ENCODE measurements at places on chromosomes 4 and X.

GRCh38 chr4:89502581-89502980 is 195.0 kb upstream of the GPRIN3 start:
- no peak overlapping the region for H3K4me3 ChIP-seq
- no peak overlapping the region for H3K27ac ChIP-seq
- no peaks in the 10 kb centered on the region for H3K27me3 ChIP-seq
- no peak for DNase-seq

DNA sequence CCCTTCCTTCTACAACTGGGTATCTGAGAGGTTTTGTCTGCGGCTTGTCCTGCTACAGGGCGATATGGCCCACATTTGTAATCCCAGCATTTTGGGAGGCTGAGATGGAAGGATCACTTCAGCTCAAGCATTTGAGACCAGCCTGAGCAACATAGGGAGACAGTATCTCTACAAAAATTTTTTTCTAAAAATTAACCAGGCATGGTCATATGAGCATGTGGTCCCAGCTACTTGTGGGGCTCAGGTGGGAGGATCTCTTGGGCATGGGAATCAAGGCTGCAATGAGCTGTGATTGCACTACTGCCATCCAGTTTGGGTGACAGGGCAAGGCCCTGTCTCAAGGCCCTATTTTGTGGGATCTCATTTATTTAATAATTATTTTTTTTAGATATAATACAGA is 420.6 kb upstream of the PABPC4L start:
- H3K27me3 ChIP-seq, result no peaks in the 10 kb centered on the region
- no peak overlapping the region for H3K27ac ChIP-seq

- H3K4me1 ChIP-seq, result no peaks in the 10 kb centered on the region
- H3K27ac ChIP-seq, result no peak overlapping the region
- H3K27me3 ChIP-seq, result no peaks in the 10 kb centered on the region
- H3K36me3 ChIP-seq, result no peaks in the 10 kb centered on the region
These were observed 87.0 kb downstream of the EFNB1 start for GRCh38 chrX:68915778-68916177.

- H3K4me3 ChIP-seq, result no peak overlapping the region
- H3K4me1 ChIP-seq, result no peaks in the 10 kb centered on the region
- no peaks in the 10 kb centered on the region for H3K36me3 ChIP-seq
- no peak for DNase-seq
These were observed 15.7 kb upstream of the DUSP21 start for GRCh38 chrX:44828008-44828605.

- H3K27ac ChIP-seq, result no peak overlapping the region
- H3K36me3 ChIP-seq, result no peaks in the 10 kb centered on the region
- H3K4me3 ChIP-seq, result no peak overlapping the region
- peaks cover 5% of the 10 kb centered on the region for H3K4me1 ChIP-seq
- no peak for DNase-seq
- no peaks in the 10 kb centered on the region for H3K27me3 ChIP-seq
These were observed 29.2 kb upstream of the IL9R start for GRCh38 chrX:155968326-155968661.

DNA sequence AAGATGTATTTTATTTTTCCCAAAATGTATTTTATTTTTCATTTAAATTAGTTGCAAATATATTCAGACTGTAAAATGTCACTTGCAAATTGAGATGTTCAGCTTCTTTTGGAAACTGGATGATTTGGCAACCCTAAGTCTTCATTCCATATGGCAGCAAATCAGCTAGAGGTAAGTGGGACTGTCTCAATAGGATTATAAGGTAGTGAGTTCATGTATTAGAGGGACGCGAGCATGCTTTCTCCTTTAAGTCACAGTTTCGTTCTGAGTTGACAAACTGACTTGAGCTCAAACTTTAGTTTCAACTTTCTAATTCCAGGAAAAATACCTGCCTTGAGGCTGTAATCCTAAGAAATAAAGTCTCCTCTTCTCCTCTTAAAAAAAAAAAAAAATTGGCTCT is 44.2 kb upstream of the TMEM131L start:
- H3K27me3 ChIP-seq, result no peaks in the 10 kb centered on the region
- H3K36me3 ChIP-seq, result no peaks in the 10 kb centered on the region
- no peak overlapping the region for H3K4me3 ChIP-seq
- no peak overlapping the region for H3K27ac ChIP-seq
- H3K4me1 ChIP-seq, result no peaks in the 10 kb centered on the region

DNA sequence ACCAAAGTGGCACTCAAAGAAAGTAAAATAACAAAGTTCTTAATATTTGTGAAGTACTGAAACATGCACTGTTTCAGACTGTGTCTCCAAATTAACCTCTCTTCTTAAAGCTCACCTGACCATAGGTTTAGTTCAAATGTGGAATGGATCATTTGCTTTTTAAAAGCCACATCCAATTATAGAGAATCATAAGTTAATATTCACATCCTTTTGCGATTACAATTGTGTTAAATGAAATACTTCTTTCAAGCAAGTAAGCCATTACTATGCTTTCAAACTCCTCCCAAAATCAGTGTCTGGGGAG is 95.3 kb upstream of the PTPN13 start:
- DNase-seq, result no peak
- H3K4me3 ChIP-seq, result no peak overlapping the region
- H3K27me3 ChIP-seq, result no peaks in the 10 kb centered on the region
- no peaks in the 10 kb centered on the region for H3K36me3 ChIP-seq
- no peak overlapping the region for H3K27ac ChIP-seq
- peaks cover 5% of the 10 kb centered on the region for H3K4me1 ChIP-seq

GRCh38 chr4:3527101-3527913 is 4.9 kb downstream of the LRPAP1 start:
- no peaks in the 10 kb centered on the region for H3K27me3 ChIP-seq
- no peak overlapping the region for H3K4me3 ChIP-seq
- peaks cover 10% of the 10 kb centered on the region for H3K4me1 ChIP-seq
- no peak overlapping the region for H3K27ac ChIP-seq
- peaks cover 6% of the 10 kb centered on the region for H3K36me3 ChIP-seq

GRCh38 chr4:83875437-83875836 is 339.5 kb downstream of the GPAT3 start:
- no peaks in the 10 kb centered on the region for H3K36me3 ChIP-seq
- no peak for DNase-seq
- no peak overlapping the region for H3K27ac ChIP-seq

GRCh38 chr4:185597532-185598188 is 62.4 kb upstream of the PDLIM3 start:
- no peaks in the 10 kb centered on the region for H3K27me3 ChIP-seq
- no peak overlapping the region for H3K27ac ChIP-seq
- H3K4me3 ChIP-seq, result no peak overlapping the region
- H3K4me1 ChIP-seq, result no peaks in the 10 kb centered on the region

GRCh38 chrX:1727531-1728027 is 112.7 kb downstream of the ASMT start:
- DNase-seq, result peak; percentile 51
- H3K27ac ChIP-seq, result no peak overlapping the region
- no peak overlapping the region for H3K4me3 ChIP-seq
- H3K36me3 ChIP-seq, result no peaks in the 10 kb centered on the region

DNA sequence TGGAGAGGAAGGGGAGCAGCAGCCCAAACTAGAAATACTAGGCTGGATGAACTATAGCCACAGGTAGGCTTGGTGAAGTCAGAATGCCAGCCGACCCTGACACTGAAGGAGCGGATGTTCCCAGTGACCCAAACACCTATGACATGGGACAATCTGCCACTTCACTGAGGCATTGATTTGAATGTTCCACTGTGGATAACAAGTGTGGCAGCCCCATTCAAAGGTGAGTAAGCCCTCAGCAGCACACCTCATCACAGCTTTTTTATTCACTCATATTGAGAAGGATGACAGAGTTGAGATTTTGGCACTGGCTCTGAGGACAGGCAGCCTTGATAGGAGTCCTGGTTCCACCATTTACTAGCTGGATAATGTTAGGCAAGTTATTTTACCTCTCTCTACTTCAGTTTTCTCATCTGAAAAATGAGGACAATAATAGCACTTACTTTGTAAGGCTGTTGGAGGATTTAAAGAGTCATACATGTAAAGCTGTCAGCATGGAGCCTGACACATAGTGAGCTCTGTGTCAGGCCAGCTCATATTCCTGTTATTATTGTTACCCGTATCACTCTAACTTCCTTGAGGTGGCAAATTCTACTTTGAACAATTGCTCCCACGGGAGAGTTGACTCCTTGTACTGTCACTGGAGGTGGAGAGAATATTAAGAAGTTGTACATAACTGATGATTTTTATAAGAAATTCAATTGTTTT is 114.6 kb downstream of the RASL11B start:
- H3K27ac ChIP-seq, result no peak overlapping the region
- DNase-seq, result no peak
- H3K4me1 ChIP-seq, result no peaks in the 10 kb centered on the region
- H3K36me3 ChIP-seq, result no peaks in the 10 kb centered on the region

DNA sequence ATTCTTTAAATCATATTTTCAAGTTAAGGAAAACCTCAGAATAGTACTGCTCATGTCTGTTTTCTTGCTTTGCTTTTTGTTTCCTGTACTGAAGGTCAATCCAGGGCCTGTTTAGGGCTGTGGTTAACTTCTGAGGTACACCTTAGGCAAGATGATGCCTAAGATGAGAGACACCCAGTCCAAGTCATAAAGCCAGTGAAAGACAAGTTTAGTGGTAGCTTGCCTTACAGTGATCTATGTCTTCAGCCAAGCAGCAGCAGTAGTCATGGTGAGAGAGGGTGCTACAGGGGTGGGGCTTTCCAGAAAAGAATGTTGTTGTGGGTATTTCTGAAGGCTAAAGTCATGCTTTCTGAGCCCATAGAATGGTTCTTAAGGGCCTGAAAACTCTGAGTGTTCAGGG is 173.7 kb downstream of the VSIG4 start:
- H3K4me3 ChIP-seq, result no peak overlapping the region
- H3K27ac ChIP-seq, result no peak overlapping the region
- no peaks in the 10 kb centered on the region for H3K36me3 ChIP-seq
- no peaks in the 10 kb centered on the region for H3K27me3 ChIP-seq

GRCh38 chrX:53184836-53185235 is 40.2 kb downstream of the KDM5C start:
- H3K36me3 ChIP-seq, result no peaks in the 10 kb centered on the region
- no peak for DNase-seq
- no peak overlapping the region for H3K27ac ChIP-seq

DNA sequence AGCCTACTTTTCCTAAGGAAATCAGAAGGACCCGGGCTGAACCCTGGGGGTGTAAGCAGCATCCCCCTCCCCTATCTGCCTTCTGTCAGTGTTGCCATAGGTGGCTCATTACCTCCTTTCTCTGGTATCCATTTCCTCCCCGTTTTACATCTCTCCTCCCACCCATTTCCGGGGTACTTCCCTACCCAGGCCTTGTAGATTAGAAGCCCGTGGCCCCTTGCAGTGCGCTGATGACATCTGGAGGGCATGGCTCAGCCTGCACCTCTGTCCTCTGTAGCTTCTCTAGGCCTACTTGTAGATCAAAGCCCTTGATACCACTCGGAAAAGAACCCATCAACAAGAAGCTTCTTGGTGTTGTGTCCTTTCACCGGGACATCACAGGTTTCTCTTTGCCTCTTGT is 71.8 kb downstream of the NBDY start:
- H3K27me3 ChIP-seq, result no peaks in the 10 kb centered on the region
- no peak for DNase-seq
- H3K27ac ChIP-seq, result no peak overlapping the region
- no peaks in the 10 kb centered on the region for H3K4me1 ChIP-seq
- H3K36me3 ChIP-seq, result no peaks in the 10 kb centered on the region

DNA sequence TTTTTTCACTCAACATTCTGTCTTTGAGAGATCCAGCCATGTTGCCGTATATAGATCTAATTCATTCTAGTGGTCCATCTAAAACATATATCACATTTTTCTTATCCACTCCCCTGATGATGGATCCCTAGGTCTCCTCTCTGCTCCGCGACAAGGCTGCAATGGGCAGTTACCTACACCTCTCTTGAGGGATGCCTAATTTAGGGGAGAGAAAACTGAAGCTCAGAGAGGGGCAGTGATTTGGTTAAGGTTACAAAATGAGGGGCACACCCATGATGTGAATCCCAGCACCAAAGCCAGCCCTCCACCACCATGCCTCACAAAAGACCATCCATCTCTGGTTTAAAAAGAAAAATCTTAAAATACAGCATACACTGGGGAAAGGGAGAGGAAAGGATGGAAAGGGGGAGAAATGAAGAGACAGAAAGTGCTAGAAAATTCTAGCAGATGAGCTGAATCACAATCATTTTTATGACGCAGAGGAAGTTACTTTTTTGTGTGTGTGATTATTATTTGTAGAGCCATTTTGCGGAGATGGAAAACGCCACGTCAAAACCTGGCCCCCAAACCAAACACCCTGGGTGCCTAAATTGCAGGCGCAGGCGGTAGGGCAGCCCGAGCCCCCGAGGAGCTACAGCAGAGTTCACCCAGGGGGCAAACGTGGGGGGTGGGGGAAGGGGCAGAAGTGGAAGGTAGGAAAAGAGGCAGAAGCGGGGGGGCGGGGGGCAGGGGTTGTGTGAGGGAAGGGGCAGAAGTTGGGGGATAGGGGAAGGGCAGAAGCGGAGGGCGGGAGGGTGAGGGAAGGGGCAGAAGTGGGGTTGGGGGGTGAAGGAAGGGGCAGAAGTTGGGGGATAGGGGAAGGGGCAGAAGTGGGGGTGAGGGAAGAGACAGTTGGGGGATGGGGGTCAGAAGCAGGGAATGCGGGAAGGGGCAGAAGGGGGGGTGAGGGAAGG is 1.3 kb upstream of the TSPYL2 start:
- peak overlapping the region; percentile 40 for H3K4me3 ChIP-seq
- H3K27ac ChIP-seq, result peak overlapping the region; percentile 75
- no peaks in the 10 kb centered on the region for H3K4me1 ChIP-seq
- H3K27me3 ChIP-seq, result no peaks in the 10 kb centered on the region
- no peak for DNase-seq

DNA sequence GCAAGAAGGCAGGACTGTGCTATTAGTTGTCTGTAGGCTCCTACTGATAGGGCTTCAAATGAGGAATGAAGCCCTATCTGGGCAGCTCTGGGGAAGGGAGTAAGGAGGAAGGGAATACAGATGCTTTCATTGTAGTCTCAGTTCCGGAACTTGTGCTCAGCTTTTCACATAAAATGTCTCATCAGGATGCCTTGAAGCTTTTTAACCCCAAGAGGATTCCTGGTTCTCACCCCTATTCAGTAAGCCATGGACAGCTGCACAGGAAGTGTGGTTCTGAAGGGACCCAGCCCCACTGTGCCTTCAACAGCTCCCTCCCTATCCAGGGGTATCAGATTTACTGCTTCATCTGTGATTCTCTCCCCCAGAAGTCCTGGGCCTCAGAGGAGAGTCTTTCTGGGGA is 5.0 kb downstream of the ARMCX5 start:
- no peaks in the 10 kb centered on the region for H3K27me3 ChIP-seq
- H3K27ac ChIP-seq, result no peak overlapping the region
- H3K4me3 ChIP-seq, result no peak overlapping the region
- no peak for DNase-seq
- no peaks in the 10 kb centered on the region for H3K4me1 ChIP-seq

GRCh38 chr4:176321589-176321988 is 1.8 kb downstream of the SPCS3 start:
- no peaks in the 10 kb centered on the region for H3K4me1 ChIP-seq
- no peak overlapping the region for H3K27ac ChIP-seq
- DNase-seq, result no peak
- H3K36me3 ChIP-seq, result no peaks in the 10 kb centered on the region
- peak overlapping the region; percentile 99 for H3K4me3 ChIP-seq
- no peaks in the 10 kb centered on the region for H3K27me3 ChIP-seq

Data from Caco-2 (cell line).